Activated CD8-positive, alpha-beta memory T cell treated with anti-CD3 and anti-CD28 coated beads for 1 hour (primary cell): ENCODE measurements at places on chromosomes 1 and 21.

- no peak for DNase-seq
These were observed 17.6 kb downstream of the RABIF start for GRCh38 chr1:202871367-202871766.

- DNase-seq = no peak
These were observed 14.3 kb upstream of the LSM10 start for GRCh38 chr1:36411674-36412648.

DNA sequence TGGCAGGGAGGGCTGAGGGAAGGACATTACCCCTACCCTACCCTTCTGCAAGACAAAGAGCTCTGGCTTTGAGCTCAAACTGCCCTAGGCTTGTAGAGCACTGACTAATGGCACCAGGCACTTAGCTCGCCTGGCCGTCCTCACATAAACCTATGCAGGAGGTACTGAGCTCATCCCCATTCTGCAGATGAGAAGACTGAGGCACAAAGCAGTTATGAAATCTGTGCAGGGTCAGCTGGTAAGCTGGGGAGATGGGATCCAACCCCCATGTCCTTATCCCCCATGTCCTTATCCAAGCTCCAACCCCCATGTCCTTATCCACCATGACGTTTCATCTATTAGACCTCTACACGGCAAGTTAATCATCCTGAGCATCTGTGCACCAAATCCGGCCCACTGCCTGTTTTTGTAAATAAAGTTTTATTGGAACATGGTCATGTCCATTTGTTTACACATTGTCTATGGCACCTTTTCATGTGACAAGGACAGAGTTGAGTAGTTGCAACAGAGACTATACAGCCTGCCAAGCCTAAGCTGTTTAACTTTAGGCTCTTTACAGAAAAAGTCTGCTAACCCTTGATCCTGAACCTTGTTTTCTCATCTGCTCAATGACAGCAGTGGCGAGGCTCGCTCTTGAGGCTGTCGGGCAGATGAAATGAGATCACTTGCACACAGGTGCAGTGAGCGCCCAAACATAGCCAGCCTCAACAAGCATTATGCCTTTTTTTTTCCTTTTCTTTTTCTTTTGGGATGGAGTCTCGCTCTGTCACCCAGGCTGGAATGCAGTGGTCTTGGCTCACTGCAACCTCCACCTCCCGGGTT is 86.8 kb downstream of the FBXO2 start:
- no peak for DNase-seq

DNA sequence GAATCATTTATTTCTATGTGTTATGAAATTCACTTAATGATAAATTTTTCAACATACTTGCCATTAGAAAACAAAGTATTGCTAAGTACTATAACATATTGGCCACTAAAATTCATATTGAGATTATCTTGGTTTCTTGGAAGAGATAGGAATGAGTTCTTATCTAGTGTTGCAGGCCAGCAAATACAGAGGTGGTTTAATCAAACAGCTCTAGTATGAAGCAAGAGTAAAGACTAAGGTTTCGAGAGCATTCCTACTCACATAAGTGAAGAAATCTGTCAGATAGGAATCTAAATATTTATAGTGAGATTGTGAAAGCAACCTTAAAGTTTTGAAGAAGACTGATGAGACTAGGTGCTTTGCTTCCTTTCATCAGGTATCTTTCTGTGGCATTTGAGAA is 37.9 kb upstream of the FOXE3 start:
- no peak for DNase-seq

GRCh38 chr1:106727171-106727570 is 329.3 kb upstream of the PRMT6 start:
- DNase-seq = no peak

- DNase-seq = no peak
These were observed 3.3 kb downstream of the TMEM53 start for GRCh38 chr1:44670751-44671640.

DNA sequence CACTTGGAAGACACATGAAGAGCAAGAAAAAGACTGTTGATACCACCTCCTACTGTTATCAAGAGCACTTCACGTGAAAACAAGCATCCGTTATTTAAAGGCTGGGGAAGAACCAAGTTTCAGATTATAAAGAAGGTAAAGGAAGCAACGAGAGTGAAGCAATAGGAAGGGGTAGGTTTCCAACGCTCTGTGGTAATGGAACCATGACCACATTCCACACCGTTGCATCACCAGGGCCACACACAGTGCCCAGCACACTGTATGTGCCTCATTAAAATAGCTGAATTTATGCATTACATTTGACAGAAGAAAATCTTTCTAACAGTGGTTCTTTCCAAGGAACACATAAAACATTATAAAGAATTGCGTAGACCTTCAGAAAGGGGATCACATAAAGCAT is 435.8 kb downstream of the MRPL39 start:
- DNase-seq = no peak

DNA sequence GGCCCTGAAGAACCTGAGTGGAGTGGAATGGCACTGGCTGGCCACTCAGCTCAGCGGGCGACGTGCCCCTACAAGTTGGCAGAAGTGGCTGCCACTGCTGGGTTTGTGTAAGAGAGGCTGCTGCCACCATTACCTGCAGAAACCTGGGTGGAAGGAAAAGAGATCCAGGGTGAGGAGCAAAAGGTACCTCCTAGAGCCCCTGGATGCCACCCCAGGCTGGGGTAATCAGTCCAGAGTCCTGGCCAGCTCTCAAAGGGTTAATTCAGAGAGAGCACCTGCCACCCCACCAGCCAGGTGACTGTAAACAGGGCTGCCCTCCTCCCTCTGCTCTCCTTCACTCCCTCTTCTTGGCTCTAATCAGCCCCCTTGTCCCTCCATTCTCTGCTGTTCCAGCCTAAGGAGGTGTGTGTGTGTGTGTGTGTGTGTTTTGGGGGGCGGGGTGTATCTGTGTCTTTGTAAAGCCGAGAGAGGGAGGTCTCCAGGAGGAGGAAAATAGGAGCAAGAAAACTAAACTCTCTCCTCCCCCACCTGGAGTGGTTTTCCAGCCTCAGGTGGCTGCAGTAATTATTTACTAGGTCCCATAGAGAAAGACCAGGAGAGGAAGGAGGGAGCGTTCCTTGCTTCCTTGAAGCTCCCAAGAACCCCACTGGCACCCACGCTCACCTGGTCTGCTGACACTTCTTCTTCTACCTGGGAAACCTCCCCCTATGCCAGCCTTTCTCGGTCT is 12.6 kb downstream of the TRIM46 start:
- no peak for DNase-seq

DNA sequence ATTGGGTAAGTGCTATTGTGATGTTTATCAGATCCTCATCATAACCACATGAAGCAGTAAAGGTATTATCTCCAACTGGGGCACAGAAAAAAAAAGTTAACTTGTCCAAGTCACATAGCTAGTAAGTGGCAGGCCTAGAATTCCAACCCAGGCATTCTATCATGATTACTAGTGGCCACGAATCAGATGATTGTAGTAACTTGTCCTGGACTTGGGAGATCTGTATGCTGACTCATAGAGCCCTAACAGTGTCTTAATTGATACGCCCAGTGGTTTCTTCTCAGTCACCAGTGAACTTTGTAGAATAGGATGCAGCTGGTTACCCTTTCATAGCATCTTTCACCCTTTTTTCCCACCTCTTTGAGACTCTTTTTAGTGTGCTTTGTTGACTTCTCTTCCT is 91.1 kb upstream of the UBE2U start:
- no peak for DNase-seq

- DNase-seq = no peak
These were observed 18.5 kb downstream of the PLA2G2D start for GRCh38 chr1:20100632-20101355.

DNA sequence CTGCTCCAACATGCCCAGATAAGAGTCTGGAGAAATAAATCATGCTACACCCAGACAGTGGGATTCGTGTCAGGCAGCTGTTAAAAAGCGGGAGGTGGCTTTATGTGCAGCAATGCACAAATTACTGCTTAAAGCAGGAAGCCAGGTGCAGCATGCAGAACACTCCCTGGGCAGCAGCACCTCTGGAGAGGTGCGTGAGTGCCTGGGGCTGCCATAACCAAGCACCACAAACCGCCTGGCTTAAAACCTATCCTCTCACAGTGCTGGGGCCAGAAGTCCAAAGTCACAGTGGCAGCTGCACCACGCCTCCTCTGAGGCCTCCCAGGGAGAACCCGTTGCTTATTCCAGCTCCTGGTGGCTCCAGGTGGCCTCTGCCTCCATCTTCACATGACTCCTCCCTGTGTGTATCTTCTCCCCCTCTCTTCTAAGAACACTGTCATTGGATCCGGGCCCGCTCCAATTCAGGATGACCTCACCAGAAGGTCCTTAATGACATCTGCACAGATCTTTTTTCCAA is 115.6 kb downstream of the SIK1 start:
- DNase-seq = no peak

DNA sequence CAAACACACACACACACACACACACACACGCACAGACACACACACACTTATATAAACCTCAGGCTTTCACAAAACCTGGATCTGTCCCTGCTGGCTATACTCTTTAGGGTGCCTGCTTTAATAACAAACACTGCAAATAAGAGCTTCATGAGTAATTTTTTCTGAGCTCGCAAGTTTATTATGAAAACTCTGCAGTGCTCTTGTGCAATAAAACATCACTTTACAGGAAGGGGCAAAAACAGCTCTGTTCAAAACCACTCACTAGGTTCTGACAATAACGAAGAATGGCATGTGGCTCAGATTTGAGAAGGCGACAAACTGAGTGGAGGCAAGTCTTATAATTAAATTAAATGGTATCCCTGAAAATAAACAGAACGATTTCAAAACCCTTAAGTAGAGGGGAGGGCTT is 42.6 kb upstream of the CTPS1 start:
- no peak for DNase-seq

DNA sequence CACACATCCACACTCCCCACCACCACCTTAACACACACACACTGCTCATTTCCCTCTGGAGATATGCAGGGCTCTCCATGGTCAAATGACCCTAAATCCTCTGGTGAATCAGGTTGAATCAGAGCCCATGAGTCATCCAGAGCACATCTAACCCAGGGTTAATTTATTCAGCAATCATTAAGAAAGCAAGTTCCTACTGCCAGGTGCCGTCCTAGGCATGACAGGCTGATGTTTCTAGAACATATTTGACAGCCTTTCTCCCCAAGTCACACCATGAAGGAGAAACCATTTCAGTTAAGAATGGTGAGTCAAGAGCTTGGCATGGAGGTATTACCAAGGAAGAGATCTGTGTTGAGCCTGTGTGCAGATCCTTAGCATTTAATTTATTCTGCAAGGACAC is 194.3 kb upstream of the CAMK1G start:
- DNase-seq = no peak

DNA sequence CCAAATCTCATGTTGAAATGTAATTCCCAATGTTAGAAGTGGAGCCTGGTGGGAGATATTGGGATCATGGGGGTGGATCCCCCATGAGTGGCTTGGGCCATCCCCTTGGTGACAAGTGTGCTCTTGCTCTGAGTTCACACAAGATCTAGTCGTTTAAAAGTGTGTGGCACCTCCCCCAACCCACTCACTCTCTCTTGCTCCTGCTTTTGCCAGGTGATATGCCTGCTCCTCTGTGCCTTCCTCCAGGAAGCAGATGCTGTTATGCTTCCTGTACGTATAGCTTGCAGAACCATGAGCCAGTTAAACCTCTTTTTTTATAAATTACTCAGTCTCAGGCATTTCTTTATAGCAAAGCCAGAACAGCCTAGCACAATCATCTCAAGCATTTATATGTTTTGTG is 23.0 kb upstream of the HSPA13 start:
- no peak for DNase-seq

GRCh38 chr21:39346671-39347331 is 2.1 kb downstream of the HMGN1 start:
- DNase-seq = no peak

DNA sequence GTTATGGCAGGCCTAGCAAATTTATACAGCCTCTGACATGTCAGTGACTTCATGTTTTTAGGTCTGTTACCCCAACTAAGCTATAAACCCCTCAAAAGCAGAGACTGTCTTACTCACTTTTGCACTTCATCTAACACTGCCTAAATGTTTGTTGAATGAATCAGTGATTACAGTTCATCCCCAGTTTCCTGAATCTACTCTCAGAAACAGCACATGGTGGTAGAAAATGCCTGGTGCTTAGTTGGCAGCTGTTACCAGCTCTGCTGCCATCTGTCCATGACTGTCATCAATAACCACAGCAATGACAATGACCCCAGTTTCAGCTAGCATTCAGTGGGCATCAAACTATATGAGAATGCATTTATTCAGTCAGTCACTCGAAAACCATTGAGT is 110.5 kb upstream of the SERBP1 start:
- DNase-seq = no peak

DNA sequence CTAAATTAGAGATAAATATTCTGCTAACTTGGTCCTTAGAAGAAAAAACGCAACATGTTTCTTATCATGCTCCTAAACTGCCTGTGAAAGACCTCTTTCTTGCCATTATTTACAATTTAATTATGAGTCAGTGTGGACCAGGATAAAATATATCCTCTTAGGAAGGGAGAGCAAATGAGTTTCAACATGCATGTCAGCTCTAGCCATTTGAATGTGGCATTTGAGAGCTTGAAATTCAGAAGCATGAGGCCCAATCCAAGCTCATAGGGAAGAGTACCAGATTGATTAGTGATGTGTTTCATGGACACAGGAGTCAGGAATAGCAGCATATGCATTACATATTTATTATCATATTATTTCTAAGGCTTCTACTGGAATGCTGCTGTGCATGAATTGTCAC is 39.3 kb downstream of the TBX15 start:
- DNase-seq = no peak

- DNase-seq = no peak
These were observed 22.3 kb upstream of the TTF2 start for GRCh38 chr1:117037802-117038201.

- DNase-seq = no peak
These were observed 1.8 kb downstream of the OTUD7B start for GRCh38 chr1:150008699-150009098.

DNA sequence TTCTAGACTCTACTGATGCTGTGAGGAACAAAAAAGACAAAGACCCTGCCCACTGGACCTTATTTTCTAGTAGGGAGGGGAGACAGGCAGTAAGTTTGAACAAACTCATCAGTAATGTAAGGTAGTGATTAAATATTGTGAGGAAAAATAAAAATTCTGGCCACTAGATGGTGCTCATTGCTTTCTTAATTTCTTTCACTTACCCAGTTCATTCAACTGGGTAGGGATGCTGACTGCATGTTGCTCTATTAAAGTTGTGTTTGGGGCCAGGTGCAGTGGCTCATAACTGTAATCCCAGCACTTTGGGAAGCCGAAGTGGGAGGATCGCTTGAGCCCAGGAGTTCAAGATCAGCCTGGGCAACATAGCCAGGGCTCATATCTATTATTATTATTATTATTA is 6.3 kb upstream of the KYAT3 start:
- no peak for DNase-seq

DNA sequence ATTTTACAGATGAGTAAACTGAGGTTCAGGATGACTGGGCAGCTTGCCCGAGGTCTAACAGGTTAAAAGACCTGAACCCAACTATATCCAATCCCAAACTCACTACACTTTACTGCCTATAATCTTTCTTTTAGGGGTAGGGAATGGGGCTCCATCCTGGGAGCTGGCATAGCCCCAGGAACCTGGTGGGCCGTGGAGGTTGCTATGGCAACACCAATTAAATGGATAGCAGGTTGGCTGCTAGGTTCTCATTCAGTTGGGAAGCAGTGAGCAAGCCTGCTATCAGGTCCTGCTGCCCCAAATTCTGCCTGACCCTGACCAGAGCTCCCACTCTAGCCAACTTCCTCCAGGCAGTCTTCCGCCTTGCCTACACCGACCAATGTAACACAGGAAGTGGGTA is 40.9 kb downstream of the LRP8 start:
- no peak for DNase-seq

- no peak for DNase-seq
These were observed 12.1 kb downstream of the ATP6V1G3 start for GRCh38 chr1:198528364-198528763.
